ENCODE measurements at places on chromosomes 2 and 18.

DNA sequence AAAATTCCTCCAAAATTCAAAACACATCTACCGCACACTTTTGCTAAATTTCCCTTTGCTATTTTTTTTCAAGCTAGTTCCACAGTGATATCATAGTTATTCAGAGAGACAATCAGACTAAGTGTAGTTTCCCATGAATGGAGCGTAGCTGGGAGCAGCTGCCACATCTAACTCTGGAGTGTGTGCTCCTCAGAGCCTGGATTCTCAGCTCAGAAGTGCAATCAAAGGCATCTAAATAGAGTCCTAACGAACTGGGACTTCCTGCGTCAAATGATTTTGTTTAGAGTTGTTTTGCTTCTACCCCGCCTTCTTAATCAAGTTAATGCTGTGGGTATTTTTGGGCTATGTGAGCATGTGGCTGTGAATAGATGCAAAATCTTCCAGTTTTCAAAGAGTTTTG is 160.3 kb downstream of the TMEM18 start:
- DNase-seq: no peak

DNA sequence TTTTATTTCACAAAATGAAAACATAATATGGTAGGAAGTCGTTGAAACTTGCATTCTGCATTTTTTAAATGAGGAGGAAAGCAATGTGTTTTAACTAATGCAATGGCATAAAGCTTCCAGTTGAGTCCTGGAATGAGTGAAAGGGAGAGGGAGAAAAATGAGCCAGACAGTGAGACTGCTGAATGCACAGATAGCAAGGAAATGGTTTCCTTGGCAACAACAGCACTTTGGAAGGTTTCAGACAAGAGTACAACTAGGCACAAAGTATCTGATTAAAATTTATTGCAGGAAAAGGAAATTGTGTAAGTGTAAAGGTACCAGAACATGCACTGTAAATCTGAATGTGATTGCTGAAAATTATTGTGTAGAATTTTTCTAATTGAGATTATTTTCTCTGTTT is 320.1 kb upstream of the KYNU start:
- no peak for DNase-seq

DNA sequence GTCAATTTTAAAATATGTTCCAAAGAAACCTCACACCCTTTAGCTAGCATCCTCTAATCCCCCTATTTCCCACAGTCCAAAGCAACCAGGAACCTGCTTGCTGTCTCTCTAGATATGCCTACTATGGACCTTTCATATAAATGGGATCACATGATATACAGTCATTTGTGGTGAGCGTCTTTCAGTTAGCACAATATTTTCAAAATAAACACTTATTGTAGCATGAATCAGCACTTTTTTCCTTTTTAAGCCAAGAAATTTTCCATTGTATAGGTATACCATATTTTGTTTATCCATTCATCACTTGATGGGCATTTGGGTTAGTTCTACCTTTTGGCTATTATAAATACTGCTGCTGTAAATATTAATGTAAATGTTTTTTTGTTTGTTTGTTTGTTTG is 223.0 kb upstream of the DOK6 start:
- no peak for DNase-seq

GRCh38 chr2:120367221-120367620 is 21.3 kb downstream of the INHBB start:
- DNase-seq: peak; percentile 23

DNA sequence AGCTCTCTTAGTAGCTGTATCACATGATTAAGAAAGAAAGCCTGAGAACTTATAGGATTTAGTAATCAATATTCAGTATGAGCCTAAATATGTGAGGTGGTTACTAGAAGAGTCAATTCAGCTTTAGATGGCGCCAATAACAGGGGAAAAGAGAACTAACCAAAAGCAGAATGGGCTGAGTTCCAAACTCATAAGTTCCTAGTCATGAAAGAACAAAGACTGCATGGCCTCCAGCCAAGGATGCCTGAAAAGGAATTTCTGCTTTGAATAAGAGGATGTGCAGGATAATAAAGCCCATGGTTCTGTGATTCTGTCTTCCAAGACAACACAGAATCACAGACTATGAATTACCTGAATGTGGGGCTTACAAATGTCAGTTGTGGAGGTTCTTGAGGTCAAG is 196.5 kb downstream of the SATB2 start:
- no peak for DNase-seq

GRCh38 chr18:54191352-54191751 is 33.1 kb downstream of the MBD2 start:
- no peak for DNase-seq
